ENCODE measurements at places on chromosomes 4 and X.

GRCh38 chr4:8176547-8177399 lies 18.2 kb upstream of the ABLIM2 start:
- DNase-seq: peak; percentile 79

DNA sequence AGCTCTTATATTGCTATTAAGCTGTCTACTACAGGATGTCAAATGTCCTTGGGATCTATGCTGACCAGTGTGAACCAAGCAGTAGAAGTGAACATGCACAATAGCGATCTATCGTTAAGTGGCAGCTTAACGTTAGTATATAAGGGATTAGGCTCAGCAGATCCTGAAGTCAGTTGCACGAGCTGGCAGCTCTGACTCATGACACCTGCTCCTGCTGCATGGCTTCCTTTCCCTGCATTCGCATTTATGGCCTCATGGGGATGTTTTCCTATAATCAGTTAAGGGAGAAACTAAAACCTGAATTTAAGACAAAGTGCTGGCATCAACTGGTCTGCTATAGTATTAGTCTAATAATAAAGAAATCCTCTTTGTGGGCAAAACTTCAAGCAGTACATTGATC lies 12.7 kb upstream of the MCUB start:
- no peak for DNase-seq

GRCh38 chrX:10098270-10098713 lies 58.5 kb upstream of the CLCN4 start:
- DNase-seq: peak; percentile 57

DNA sequence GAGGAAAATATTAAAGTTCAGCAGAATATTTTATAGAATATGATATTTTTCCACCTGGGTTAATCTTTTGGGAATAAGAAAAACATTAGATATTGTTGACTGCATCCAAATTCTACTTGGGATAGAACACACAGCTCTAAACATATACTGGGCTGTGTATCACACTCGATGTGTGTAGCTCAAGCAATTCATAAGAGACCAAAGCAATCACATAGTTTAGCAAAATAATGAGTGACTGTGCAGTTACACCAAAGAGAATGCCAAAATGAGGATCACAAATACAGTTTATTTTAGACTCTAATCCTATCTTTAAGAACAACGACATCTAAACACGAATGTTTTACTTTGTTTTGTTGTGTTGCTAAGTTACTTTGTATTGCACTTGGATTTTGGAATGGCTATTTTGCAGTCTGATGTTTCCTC lies 101.2 kb downstream of the CBR4 start:
- DNase-seq: no peak

GRCh38 chr4:2093265-2093664 lies 34.1 kb downstream of the NAT8L start:
- DNase-seq: no peak

GRCh38 chr4:27178061-27178460 lies 317.4 kb downstream of the STIM2 start:
- DNase-seq: no peak

DNA sequence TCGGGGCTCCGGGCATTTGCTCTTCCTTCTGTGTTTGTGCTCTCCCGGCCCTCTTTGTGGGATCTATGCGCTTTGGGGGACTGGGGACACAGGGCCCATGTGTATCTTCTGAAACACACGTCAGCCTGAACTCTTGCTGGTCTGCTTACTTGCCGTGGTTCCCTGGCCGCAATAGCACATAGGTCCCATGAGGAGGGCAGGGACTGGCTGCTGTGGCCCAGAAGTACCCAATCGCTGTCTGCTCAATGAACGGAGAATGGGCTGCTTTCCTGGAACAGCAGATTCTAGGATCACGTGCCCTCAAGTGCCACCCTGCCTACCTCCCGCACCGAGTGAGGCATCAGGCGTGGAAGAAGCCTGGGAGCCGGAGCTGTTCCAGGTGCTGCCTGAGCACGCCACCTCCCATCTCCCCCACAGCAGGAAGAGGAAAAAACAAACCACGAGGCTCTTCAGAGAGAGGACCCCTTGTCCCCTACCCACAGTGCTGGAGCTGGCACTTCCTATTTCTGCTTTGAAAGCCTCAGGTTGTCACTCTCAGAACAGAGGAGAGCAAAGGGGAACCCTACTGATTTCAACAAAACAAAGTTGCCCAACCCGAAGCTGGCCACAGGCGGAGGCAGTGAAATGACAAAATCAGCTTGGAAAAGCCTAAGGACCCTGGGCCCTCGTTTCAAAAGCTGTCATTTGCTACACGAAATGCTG lies 3.8 kb downstream of the G6PD start:
- DNase-seq: no peak

DNA sequence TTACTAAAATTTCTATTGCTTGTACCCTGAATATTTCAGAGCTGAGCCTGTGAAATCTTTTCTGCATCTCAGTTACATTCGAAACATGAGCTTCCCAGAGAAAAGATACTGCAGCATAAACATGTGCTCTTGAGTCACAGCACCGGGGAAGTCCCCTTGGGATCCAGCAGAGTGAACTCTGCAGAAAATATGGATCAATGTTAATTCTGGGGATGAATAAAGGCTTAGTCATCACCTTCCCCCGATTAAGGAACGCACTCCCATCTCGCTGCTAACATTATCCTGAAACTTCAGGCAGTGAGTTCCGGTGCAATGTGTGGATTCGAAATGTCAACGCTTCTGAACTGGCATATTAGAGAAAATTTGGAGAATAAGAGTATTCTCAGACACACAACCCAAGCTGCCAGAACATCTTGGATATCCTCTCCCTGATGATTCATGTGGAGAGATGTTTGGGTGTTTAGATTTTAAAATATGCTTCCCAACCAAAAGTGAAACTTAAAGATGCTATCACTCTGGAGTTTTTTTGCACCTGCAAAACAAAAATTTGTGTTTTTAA lies 90.8 kb downstream of the IRF2 start:
- DNase-seq: no peak

DNA sequence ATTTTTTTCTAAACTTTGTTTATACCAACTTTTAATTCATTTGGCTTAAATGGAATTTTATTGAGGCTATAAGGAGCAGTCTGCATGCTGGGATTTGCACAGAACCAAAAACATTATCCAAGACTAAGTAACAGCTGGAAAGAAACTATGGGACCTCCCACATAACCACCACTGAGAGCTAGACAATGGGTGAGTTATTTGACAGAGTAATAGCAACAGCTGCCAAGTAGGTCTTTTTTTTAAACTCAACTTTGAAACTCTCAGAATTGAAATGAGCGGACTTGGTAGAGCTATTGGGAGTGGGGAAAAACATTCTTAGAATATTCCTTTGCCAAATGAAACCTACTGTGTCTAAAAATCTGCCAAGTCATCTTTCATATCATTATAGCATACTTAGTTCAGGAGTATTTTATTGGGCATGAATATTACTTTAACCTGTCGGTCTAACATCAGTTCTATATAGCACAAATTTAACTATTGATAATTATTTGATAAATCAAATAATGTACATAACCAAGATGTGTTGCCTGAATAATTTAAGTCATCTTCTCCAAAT lies 1428.0 kb downstream of the PCDH7 start:
- no peak for DNase-seq

GRCh38 chrX:74784629-74785028 lies 140.6 kb downstream of the NEXMIF start:
- DNase-seq: no peak

GRCh38 chrX:1300449-1300848 lies 31.8 kb downstream of the CSF2RA start:
- no peak for DNase-seq

- peak; percentile 47 for DNase-seq
Observed at GRCh38 chr4:87848622-87849351, 16.0 kb downstream of the MEPE start.

- no peak for DNase-seq
Observed at GRCh38 chr4:156803056-156803455, 168.5 kb downstream of the PDGFC start.

DNA sequence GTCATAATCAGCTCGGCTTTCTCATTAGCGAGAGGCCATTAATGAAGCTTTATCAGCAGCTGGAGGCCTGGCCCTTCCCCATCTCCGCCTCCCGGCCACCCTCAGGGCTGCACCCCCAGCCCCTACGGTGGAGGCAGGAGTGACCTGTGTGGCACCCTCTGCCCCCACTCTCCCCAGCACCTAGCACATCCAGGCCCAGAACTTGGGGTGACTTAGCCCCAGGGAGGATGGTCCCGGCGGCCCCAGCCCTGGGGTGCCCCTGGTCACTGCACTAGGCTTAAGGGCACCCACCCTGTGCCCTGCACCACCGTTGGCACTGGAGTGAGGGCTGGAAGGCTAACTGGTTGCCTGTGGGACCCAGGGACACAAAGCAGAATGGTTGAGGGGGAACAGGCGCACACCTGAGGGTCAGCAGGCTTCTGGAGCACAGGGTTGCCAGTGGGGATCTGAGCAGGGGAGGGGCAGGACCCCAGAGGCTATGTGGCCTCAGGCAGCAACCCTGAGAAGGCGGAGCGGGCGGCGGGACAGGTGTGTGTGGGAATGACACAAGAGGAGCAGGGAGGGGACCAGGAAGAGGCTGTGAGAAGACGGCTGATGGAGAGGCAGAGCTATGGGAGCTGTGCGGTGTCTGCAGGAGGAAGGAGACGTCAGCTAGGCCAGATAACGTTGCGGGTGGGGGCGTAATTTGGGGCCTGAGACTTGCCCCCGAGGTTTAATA lies 120.2 kb downstream of the FAM53A start:
- no peak for DNase-seq

GRCh38 chr4:101199507-101200285 lies 147.6 kb downstream of the PPP3CA start:
- DNase-seq: no peak

DNA sequence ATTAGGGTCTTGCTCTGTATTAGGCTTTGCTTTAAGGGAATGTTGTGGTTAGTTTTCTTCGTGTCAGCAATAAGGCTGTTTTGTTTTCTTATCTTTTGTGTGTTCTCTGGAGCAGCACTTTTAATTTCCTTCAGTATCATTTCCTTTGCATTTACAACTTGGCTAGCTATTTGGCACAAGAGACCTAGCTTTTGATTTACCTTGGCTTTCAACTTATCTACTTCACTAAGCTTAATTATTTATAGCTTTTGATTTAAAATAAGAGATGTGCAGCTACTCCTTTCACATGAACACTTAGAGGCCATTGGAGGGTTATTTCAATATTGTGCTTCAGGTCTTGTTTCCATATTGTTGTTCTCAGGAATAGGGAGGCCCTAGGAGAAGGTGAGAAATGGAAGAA lies 68.2 kb downstream of the FAT4 start:
- no peak for DNase-seq

DNA sequence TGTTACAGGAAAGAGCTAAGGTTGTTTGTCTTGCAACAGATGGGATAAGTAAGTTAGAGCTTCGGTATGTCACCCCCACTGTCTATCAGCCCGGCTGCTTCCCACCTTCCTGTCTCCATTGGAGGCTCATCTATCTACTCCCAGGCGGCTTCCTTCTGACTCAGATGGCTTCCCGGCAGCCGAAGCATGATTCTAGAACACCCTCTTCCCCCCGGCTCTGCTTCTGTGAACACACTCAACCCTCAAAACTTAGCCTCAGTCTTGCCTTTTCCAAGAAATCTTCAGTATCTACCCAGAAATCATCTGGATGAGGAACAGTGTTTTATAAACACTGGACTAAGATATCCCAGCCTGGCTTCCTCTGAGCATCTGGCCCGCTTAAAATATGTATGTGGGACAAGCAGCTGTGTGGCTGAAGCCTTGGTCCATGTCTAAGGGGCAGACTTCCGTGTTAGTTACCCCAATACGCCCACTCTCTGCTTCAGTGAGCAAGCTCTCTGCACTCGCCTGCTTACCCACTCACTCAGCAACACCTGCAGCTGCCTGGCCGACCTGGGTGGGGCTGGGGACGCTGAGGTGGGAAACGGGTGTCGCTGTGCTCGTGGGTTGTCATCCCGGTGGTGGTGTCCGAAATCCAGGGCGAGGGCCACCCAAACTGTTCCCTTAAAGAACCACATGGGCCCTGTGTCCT lies 12.0 kb upstream of the SLC2A9 start:
- no peak for DNase-seq

- peak; percentile 87 for DNase-seq
Observed at GRCh38 chrX:49155900-49156837, 6.4 kb upstream of the MAGIX start.
